Stimulated activated CD8-positive, alpha-beta memory T cell treated with anti-CD3 and anti-CD28 coated beads, Interleukin-4, amount 100 ng/mL, for 4 hours (primary cell): ENCODE measurements at places on chromosomes 12 and 14.

DNA sequence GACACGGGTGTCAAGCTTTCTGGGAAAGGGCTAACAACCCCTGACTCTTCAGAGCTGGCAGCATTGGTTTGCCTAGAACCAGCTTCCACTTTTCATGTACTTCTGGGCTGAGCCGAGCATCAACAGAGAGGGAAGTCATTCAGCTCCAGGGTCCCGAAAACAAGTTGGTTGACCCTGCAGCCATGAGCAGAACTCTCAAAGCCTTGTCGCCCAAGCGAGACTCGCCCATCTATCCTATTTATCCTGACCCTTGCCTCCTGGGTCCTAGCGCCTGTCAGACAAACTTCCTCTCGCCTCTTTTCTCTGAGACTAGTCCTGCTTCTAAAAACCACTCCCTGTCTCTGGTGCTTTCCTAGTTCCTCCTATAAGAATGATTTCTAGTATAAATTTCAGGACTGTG, 47.9 kb downstream of the ASCL4 start:
- DNase-seq, result no peak

GRCh38 chr12:95286713-95287112, 69.1 kb downstream of the VEZT start:
- no peak for DNase-seq

GRCh38 chr14:35747379-35747778, 61.7 kb downstream of the RALGAPA1 start:
- DNase-seq, result no peak

DNA sequence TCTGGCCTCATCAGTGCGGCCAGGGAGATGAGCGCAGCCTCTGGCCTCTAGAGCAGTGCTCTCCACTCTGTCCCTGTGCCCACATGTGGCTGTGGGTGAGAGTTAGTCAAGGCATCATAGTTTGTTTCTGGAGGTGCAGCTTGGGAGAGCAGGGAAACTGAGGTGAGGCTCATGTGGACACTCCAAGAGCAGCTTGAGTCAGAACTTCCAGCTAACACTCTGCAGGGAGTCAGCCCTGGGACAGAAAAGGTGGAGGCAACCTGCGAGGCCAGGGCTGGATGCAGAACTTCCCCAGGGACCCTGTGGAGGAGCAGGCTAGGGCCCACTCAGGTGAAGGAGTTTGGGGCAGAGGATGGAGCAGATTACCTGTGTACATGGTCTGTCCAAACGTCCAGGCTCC, 10.8 kb downstream of the ISCA2 start:
- DNase-seq, result no peak

DNA sequence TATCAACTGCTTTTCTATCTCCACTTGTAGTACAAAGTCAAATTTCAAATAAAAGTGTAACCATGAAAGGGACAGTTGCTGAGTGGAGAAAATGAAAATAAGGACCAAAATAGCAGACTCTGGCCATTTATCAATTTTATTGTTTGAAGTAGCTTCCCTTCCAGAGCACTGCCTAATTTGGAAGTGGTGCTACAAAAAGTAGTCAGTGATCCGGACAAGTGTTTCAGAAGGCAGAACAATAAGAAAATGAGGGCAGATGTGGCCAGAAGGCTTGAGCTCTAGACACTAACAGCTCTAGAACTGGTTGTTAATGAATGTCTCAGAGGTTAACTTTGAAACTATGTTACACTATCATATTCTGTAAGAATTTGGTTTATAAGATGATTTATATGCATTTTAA, 48.9 kb downstream of the ABCC9 start:
- DNase-seq, result no peak
